ENCODE measurements at places on chromosomes 5 and 9.

DNA sequence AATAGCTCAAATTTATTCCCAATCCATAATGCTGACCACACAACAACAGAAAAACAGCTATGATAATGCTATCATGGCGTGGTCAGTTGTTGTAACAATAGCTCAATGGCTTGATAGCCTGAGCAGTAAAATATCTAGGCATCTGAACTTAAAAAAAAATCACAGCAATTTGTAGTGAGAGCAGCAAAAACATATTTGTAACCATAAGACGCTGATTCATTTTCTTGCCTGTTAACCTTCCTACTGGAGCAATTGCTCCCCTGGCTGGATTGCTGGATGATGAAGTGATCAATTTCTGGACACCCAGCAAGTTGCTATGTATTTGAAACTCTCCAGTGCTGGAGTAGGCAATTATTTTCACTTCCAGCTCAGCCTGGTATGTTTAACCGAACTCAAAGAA is 115.1 kb downstream of the PCSK1 start:
- no peak for DNase-seq

- no peak for DNase-seq
These were observed 2377.0 kb upstream of the WWC1 start for GRCh38 chr5:165914456-165914855.

- peak; percentile 75 for DNase-seq
These were observed 25.0 kb upstream of the TDRD7 start for GRCh38 chr9:97386733-97387503.

GRCh38 chr5:66932457-66932856 is 264.1 kb downstream of the CD180 start:
- no peak for DNase-seq

DNA sequence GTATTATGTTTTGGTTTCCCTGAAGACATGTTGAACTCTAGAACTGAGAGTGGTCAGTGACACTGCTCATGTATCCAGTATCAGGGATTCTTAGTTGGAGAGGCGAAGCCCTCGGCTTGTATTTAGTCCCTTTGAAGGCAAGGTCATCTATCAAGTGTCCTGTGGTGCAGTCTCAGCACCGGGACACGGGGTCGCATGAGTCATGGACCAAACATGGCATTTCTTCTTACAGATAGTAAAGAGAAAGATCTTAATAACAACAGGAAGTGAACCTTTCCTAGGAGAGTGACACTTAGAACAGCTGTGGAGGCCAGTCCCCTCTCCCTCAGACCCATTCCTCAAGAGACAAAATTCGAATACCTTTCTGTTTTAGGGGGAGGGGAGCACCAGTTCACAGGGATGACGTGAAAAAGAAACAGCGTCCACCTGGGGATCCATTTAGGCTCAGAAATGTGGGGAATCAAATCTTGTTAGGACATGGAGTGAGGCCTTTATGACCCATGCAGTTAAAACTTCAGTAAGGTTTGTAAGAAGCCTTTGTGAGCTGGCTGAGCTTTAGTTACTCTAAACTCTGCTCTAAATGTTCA is 86.5 kb downstream of the ADGRV1 start:
- no peak for DNase-seq

DNA sequence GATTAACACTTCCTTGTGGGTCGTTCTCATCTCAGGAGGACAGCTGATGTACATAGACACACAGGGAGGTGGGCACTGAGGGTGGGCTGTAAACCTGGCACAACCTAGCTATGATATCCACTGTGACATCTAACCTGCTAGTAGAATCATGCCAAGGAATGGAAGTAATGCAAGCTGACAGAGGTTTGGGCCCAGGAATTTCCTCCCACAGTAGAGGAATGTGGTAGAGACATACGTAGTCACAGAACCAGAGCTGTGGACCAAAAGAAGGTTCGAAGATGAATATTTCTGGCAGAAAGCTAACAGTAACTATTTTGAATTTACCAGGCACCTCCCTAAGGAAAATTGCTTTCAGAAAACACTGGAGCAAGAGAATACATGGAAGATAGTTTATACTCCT is 15.2 kb upstream of the DNAJC25 start:
- no peak for DNase-seq

DNA sequence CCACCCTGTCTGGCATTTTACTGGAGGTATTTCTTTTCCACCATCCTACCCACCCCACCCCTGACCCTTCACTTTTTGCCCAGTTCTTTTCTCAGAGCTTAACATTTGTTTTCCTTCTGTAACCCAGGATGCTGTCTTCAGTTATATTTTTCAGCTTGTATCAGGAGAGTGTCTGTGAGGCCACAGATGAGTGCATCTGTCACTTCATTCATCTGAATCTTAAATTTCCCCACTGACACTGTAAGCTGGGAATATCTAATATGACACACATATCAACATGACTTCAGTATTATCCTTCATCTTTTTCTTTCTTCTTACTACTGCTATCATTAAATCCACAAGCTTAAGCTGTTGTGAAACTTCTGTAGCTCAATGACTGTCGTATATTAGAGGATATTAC is 4.9 kb downstream of the MARCHF3 start:
- no peak for DNase-seq

- no peak for DNase-seq
These were observed 23.1 kb upstream of the ADRA1B start for GRCh38 chr5:159893040-159893695.

DNA sequence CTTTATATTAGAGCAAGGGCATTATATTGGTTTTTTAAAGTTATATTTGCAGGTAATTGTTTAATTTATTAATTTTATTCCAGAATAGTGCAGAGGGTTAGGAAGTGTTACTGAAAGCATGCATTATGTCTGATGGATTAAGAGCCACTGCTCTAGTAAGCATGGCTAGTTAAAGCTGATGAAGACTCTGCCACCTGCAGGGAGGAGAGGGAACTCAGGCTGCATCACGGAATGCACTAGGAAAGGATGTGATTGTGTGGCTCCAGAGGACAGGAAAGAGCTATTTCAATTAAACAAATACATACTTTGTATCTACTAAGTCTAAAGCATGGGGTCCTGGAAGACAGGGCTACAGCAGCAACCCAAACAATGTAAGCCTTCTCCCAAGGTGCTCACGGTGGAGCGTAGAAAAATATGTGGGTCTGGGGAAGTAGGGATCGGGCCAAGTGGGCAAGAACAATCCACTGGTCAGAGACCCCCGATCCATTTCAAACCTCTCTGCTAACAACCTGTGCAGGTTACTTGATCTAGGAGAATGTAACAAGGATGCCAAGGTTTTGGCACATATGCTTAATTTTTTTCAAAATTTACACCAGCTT is 15.3 kb upstream of the GRXCR2 start:
- peak; percentile 47 for DNase-seq
